ENCODE measurements at places on chromosomes 6 and 20. TPM values are rescaled to one million over a fixed set of nuclear protein-coding genes. Genes with fewer than 3 reads are reported as not detected.

DNA sequence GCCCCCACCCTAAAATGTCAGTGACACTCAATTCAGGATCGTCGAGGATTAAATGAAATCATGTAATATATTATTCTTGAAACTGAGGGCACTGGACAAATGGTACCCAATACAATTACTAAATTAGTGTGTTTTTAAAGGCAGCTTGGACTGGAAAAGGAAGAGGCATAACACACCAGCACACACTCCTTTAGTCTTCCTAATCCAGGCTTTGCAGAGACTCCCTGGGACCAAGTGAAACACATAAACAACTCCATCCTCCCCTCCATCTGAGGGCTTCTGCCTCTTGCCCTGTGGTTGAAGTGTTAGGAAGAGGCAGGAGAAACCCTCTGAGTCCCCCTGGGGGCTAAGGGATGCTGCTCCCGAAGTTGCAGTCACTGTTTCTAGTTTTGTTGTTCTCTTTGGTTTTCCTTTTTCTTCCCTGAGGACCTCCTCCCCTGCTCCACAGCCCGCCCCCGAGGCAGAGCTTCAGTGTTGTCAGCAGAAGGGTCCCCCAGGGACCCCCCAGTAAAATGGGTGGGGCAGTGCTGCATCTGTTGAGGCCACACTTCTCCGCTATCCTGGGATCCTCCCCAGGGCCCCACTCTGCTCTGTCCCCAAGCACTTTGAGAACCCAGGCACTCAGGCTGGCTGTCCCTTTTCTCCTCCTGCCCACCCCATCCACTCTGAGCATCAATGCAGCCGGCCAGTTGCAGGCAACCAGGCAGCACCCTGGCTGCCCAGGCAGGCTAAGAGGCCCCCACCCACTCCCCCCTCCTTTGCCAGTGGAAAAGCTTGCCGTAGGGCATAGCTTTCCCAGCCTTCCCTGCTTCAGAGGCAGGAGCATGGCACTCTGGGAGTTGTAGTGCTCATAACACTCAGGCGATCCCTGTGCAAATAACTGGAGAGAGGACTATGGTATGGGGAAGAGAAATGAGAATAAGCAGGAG, 5.9 kb downstream of the TMEM63B start:
- peak; percentile 58 for DNase-seq

PAX1 gene
- not detected for total RNA-seq

- DNase-seq = peak; percentile 24
Observed at GRCh38 chr6:94859924-94860323, 717.4 kb upstream of the MANEA start.

RIPOR3 gene
- total RNA-seq = 6.3 TPM

- peak; percentile 84 for DNase-seq
Observed at GRCh38 chr20:20465252-20465651, 97.3 kb downstream of the INSM1 start.

Data from GM23338 (cell line).